ENCODE measurements at places on chromosomes 12 and 14. TPM values are rescaled to one million over a fixed set of nuclear protein-coding genes. Genes with fewer than 3 reads are reported as not detected.
A peak's percentile ranks its signal among the peaks of the same experiment; 100 is the strongest.

GRCh38 chr12:88559772-88560171 lies 20.5 kb downstream of the KITLG start:
- no peak overlapping the region for H3K27ac ChIP-seq
- peaks cover 39% of the 10 kb centered on the region for H3K4me1 ChIP-seq
- no peaks in the 10 kb centered on the region for H3K36me3 ChIP-seq
- H3K4me3 ChIP-seq, result no peak overlapping the region
- DNase-seq, result no peak
- H3K27me3 ChIP-seq, result no peaks in the 10 kb centered on the region

GRCh38 chr12:101552277-101552676 lies 42.5 kb upstream of the MYBPC1 start:
- DNase-seq, result peak; percentile 61
- no peak overlapping the region for H3K4me3 ChIP-seq
- H3K27ac ChIP-seq, result no peak overlapping the region
- H3K36me3 ChIP-seq, result no peaks in the 10 kb centered on the region
- H3K27me3 ChIP-seq, result no peaks in the 10 kb centered on the region

DNA sequence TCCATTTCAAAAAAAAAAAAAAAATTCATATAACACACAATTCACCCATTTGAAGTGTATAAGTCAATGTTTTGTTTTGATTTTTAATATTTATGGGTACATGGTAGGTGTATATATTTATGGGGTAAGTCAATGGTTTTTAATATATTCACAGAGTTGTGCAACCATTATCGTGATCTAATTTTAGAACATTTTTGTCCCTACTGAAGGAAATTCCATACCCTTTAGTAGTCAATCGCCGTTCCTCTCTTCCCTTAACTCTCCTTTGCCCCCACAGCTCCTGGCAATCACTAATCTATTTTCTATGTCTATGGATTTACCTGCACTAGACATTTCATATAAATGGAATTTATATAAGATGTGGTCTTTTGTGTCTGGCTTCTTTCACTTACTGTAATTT lies 92.8 kb downstream of the TRAFD1 start:
- H3K4me1 ChIP-seq, result peaks cover 12% of the 10 kb centered on the region
- no peak overlapping the region for H3K4me3 ChIP-seq
- H3K27me3 ChIP-seq, result no peaks in the 10 kb centered on the region
- DNase-seq, result peak; percentile 58
- H3K36me3 ChIP-seq, result 0 out of 2 replicates have a peak, but pooled peaks cover 5% of the 10 kb centered on the region

GRCh38 chr12:121709478-121709961 lies 3.0 kb upstream of the TMEM120B start:
- peak overlapping the region; percentile 45 for H3K27ac ChIP-seq
- H3K27me3 ChIP-seq, result no peaks in the 10 kb centered on the region
- peak; percentile 83 for DNase-seq
- H3K36me3 ChIP-seq, result no peaks in the 10 kb centered on the region

- H3K36me3 ChIP-seq, result no peaks in the 10 kb centered on the region
- no peak overlapping the region for H3K4me3 ChIP-seq
Measured at GRCh38 chr14:103314496-103315277, 19.4 kb upstream of the EIF5 start.

Gene PRH2
- not detected for total RNA-seq

Gene SYNDIG1L
- not detected for total RNA-seq

DNA sequence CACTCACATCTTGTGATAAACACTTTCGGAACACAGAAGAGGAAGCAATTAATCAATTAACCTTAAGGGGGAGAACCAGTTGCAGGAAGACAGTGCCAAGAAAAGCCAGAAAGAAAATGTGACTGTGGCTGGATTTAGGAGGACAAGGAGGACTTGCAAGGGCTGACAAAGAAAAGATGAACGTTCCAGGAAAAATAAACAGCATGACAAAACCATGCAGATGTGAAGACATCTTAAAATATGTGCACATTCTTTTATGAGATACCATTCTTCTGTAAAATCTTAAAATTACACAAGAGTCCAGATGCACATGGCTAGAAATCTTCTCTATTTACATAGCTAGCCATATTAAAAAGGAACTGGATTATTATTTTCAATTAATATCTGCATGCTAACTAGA lies 33.4 kb downstream of the KITLG start:
- H3K36me3 ChIP-seq, result peaks cover 19% of the 10 kb centered on the region
- H3K4me1 ChIP-seq, result peaks cover 48% of the 10 kb centered on the region
- peak; percentile 61 for DNase-seq
- peak overlapping the region; percentile 45 for H3K27ac ChIP-seq
- H3K4me3 ChIP-seq, result peak overlapping the region; percentile 17
- H3K27me3 ChIP-seq, result no peaks in the 10 kb centered on the region

DNA sequence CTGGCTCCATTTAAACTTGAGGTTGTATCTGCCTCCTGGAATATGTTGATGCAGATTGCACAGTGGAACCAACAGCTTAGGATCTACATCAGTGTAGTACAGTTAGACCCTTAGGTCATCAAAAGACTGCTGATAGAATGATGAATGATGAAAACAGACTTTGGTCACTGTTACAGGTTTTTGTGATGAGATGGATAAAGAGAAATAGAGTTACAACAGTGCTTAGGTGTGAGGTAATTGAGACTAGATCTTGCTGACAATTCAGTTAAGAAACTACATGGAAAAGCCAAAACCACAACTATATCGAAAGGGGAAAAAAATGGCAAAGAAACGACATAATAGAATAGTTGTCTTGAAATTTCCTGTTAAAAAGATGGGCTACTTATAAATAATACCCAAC lies 145.7 kb upstream of the LMNTD1 start:
- H3K4me1 ChIP-seq, result peaks cover 24% of the 10 kb centered on the region
- no peaks in the 10 kb centered on the region for H3K27me3 ChIP-seq
- DNase-seq, result peak; percentile 45

- no peak for DNase-seq
- no peaks in the 10 kb centered on the region for H3K27me3 ChIP-seq
- no peak overlapping the region for H3K4me3 ChIP-seq
- H3K36me3 ChIP-seq, result no peaks in the 10 kb centered on the region
- H3K27ac ChIP-seq, result no peak overlapping the region
- H3K4me1 ChIP-seq, result no peaks in the 10 kb centered on the region
Measured at GRCh38 chr12:28320353-28320752, 130.1 kb downstream of the CCDC91 start.

Measured in GM23248 (cell line).